ENCODE measurements at places on chromosomes 11 and 22.
A peak's percentile ranks its signal among the peaks of the same experiment; 100 is the strongest.

GRCh38 chr11:122559734-122560382 lies 95.7 kb upstream of the UBASH3B start:
- no peak for DNase-seq

GRCh38 chr11:30133281-30133680 lies 97.5 kb upstream of the FSHB start:
- DNase-seq, result no peak

DNA sequence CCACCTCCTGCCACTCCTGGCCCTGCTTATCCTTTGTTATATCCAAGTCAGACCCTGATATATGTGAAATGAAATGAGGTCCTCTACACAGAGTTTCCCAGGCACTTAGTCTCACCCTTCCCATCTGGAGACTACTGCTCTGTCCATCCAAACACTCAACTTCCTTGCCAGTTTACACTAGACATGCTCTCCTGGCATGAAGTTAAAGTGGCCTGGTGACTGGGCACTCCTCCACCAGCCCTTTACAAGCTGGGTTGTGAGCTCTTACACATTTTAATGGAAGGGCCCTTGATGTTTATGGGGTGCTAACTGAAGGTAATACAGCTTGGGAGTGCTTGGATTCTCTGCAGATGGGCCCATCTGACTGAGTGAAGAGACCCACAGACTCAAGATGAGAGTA lies 216.1 kb upstream of the NARS2 start:
- DNase-seq, result no peak

DNA sequence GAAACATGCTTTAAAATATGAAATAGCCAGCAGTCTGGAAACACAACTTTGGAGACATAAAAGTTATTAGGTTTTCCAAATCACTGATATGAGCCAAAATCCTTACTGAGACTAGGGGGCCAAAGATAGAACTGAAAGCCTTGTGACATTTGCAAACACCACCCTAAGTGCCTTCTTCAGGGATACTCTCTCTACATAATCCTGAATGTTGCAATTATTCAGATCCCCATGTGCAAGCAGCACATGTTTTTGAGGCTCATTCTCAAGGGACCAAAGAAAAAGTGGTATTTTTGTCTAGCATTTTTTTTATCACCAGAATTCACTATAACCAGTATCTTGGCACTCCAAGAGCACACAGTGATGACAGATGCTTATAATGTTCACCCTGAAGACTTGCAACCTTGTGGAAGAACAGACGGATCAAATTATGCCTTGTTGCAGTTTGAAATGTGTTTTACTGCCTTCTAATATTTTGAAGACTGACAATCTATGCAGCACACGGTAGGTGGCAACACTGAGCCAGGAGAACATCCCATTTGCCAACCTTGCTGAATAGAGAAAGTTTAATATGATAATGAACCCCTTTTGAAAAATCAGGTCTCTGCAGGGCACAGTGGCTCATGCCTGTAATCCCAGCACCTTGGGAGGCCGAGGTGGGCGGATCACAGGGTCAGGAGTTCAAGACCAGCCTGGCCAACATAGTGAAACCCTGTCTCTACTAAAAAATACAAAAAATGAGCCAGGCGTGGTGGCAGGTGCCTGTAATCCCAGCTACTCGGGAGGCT lies 78.5 kb downstream of the PLEKHA7 start:
- no peak for DNase-seq

- DNase-seq, result no peak
These were observed 29.8 kb downstream of the NUP98 start for GRCh38 chr11:3767536-3767935.

DNA sequence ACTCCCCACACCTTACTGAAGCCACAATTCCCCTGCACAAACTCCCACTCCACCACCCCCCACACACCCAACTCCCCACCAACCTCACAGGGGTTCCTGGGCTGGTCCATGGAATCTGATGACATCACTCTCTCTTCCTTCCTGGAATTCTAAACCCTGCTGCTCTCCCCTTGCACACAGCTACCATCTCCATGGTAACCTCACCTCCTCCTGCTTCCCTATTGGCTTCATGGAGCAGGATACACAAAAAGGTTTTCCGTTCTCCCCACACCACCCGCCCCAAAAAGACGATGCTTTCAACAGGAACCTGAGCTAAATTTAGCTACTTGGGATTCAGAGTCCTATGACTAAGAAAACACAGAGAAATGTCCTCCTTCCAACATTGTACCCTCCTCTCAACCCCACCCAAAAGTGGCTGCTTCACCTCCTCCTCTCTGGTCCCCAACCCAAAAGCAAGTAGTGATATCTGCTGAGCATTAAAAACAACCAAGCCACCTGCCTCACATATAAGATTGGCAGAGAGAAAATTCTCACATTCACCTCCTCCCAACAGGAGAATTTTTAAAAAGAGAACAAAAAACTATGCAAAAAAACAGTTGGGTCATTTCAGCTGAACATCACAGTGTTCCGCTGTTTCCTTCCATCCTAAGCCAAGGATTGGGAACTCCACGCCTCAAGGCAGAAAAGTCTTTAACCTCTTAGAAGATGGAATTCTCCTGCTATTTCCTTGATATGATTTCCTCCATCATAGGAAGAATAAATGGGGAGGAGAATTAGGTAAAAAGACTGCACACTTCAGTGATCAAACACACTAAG lies 66.9 kb downstream of the RBFOX2 start:
- peak; percentile 20 for DNase-seq

DNA sequence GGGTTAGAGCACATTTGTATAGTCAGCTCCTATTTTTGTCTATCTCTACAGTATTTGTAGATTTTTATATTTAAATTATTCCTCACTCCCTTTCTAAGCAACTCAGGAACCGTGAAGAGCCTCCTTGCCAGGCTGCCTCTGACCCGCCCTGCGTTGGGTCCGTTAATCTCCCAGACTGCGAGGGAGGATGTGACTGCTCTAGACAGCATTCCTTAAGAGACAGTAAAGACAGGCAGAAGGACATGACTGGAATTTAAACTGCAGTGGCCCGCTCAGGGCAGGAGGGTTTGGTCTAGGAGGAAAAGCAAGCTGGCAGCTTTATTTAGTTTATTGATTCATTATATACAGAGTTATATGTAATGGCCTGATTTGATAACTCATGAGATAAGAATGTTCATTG lies 413.7 kb downstream of the TMEM135 start:
- DNase-seq, result no peak

DNA sequence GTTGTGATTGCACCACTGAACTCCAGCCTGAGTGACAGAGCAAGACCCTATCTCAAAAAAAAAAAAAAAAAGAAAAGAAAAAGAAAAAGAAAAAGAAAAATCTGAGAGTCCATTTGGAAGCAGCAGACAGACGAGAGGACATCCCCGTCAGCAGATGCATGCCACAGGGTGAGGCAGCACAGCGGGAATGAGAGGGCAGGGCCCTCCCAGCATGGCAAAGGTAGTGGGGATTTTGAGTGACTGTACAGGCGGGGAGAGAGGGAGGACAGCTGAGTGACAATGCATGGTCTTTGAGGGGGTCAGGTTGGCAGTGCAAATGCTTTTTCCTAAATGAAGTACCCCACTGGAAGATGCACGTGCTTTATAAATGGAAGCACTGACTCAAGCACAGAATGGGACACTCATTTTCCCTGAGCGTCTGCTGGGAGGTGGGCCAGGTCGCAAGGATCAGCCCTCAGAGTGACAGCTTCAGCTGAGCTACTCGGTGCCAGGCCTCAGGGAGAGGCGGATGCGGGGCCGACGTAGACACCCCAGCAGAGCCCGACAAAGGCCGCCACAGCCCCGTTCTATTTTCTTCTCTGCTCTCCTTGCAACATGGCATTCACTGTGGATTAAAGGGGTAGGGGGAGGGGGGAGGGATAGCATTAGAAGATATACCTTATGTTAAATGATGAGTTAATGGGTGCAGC lies 113.5 kb downstream of the SHANK2 start:
- DNase-seq, result peak; percentile 64

DNA sequence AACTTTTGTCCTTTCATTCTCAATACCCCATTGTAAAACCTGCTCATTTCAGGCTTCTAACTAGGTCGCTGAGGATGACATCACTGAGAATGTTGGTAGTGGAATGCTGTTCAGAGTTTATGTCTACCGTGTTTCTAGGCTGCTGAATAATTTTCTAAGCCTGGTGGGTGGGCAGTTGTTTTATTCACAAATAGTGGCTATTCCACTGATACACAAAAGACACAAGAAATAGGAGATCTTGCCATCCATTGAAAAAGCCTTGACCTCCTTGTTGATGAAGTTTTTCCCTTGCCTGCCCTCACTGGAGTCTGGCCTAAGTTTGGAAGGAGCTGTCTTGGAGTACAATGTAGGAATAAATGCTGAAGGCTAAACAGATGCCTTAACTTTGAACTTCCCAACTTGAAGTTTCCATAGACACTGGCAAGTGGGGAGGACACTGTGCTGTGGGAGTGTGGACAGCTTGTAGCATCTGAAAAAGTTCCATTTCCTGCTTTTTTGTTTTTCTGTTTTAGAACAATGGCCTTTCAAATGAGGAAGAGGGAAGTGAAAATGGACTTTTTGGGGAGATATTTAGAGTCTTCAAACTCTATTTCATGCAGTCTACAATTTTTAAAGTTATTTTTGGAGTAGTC lies 59.2 kb downstream of the TRIM44 start:
- DNase-seq, result peak; percentile 49

DNA sequence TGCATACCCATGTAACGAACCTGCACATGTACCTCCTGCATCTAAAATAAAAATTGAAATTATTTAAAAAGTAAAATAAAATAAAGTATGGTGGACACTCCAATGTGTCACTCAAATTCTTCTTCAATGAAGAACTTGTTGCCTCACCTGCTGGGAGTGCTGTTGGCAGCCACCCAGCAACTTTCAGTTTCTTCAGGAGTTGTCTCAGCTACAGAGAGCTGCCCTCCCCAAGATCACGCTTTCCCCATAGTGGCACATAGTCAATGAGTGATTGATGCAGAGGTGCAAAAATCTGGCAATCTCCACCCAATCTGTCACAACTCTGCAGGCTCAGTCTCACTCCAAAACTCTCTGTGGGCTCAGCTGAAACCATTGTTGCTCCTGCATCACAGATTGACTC lies 92.3 kb upstream of the C11orf87 start:
- no peak for DNase-seq

DNA sequence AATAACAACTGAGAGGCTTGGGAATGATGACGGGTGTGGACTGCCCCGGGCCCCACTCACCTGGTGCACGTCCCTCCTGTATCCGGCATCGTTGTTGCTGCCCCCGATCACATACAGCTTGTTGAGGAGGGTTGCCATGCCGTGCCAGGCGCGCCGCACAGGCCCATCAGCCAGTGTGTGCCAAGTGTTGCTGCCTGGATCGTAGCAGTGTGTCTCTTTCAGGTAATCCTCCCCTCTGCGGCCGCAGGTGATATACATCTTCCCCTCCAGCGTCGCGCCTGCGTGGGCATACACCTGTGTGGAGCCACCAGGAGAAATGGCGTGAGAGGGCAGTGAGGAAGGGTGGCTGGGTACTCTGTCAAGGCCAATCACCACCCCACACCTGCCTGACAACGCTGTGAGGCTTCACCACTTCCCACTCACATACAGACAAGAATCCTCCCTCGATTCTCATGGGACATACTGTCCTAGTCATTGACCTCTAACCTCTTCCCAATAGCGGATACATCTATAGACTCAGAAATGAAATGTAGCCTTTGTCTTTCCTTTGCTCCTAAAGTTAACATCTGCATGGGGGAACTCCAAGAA lies 8.9 kb upstream of the SCARF2 start:
- no peak for DNase-seq

GRCh38 chr11:6943131-6943530 lies 16.9 kb downstream of the ZNF215 start:
- DNase-seq, result no peak

DNA sequence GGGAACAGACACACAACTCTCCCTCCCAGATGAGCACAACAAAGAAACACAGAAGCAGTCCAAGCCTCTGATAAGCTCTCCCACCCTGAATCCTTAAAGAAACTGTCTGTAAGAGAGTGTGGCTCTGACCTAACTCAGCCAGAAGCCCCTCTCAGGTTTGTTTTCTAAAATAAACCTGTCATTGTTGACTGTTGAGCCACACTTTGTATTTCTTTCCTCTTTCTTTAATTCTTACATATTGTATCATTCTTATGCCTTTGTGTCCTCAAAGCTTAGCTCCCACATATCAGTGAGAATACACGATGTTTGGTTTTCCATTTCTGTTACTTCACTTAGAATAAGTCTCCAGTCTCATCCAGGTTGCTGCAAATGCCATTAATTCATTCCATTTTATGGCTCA lies 7.8 kb upstream of the OR8D2 start:
- DNase-seq, result no peak

DNA sequence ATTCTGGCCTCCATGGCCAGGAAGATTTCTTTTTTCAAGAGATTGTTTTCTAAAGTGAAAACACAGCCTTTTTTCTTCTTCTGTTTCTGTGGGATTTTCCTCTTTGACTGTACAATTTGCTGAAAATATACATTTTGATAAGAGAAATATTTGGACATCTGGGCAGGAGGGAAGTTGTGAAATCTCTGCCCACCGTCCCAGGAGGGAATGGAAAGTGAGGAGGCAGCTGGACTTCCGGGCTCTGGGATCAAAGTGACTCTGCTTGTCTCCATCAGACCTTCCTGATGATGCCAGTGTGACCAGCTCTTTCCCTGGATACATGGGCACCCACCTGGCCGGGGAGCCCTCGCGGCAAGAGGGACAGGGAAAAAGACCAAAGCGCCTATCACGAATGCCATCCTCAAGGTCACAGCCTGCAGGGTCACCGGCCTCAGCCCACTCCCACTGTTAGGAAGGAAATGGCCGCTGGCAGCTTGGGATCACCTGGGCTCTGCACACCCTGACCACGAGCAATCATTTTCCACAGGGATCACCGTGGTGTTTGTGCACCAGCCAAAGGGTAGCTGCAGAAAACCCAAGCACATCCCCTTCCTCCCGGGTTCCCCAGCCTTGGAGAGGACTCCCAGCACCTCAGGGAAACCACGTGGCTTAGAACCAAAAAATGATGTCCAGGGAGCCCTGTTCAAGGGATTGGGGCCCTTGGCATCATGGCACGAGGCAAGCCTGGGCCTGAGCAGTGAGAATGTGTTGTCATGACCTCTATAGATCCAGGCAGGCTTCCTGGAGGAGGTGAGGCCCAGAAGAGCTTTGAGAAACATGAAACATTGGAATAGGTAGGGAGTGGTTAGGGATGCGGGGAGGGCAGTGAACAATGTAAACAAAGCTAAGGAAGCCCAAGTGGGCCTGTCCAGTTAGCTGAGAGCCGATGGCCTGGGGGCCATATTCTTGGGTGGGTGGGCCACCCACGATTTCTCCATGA lies 29.1 kb upstream of the CCND1 start:
- DNase-seq, result no peak

DNA sequence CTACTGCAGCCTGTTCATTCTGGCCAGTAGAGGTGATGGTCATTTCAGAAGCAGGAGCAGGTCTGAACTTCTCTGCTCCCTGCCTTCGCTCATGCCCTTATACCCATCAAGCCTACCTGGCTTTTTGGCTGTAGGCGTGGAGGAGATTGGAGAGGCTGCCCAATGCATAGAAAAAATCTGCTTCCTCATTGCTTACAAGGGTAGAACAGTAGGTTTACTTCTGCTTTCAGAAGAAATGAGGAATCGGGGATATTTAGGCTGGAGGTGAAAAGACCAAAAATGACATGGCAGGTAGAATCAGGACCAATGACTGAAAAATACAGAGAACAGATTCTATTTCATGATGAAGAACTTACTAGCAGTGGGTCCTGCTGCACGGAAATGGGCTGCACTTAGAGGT lies 72.9 kb upstream of the YWHAH start:
- no peak for DNase-seq
